Choroid plexus epithelial cell (primary cell): ENCODE measurements at places on chromosomes 7 and 10.

DNA sequence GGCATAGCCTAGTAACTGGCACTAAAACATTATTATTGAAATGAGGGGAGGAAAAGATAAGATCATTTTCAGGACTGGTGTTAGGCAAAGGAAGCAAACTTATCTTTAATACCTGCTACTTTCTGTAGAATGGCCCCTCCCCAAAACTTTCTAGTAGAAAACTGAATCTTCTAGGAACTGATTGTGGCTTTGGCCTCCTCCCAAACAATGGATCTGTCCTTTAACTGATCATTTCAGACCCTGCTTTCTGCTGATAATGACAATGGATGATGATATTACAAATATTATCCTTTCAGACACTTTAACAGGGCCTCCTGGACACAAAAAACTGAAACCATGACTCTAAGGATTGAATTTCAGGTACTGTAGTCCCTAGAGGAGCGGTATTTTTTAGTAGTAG is 55.1 kb downstream of the EZH2 start:
- no peak for DNase-seq

DNA sequence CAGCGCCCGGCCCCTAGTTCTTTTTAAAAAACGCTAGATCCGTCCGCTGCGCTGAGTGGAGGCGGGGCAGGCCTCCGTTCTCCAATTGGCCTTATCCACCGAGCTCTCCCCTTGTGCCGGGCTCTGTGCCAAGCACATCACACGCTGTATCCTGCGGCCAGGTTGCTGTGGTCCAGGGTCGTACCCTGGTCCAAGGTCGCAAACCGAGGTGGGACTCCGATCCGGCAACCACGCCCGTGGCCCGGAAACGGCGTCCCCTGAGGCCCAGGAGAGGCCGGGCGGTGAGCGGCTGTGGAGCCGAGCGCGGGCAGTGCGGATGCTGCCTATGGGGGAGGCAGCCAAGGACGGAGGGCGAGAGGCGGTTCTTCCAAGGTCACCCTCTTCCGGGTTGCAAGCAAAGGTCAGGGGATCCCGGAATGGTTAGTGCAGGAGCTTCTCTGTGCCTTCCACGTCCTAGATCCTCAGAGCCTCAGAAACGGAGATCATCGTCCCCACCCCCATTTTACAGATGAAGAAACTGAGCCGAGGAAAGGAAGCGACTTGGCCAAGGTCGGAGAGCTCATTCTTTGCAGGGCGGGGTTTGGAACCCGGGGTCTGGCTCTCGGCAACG is 72.4 kb upstream of the LRRC4 start:
- peak; percentile 56 for DNase-seq

- no peak for DNase-seq
These were observed 422 bp downstream of the AP1S1 start for GRCh38 chr7:101154693-101155102.

GRCh38 chr10:70538195-70538520 is 59.6 kb downstream of the PALD1 start:
- DNase-seq, result no peak

- no peak for DNase-seq
These were observed 198.5 kb downstream of the INHBA start for GRCh38 chr7:41504214-41504980.

DNA sequence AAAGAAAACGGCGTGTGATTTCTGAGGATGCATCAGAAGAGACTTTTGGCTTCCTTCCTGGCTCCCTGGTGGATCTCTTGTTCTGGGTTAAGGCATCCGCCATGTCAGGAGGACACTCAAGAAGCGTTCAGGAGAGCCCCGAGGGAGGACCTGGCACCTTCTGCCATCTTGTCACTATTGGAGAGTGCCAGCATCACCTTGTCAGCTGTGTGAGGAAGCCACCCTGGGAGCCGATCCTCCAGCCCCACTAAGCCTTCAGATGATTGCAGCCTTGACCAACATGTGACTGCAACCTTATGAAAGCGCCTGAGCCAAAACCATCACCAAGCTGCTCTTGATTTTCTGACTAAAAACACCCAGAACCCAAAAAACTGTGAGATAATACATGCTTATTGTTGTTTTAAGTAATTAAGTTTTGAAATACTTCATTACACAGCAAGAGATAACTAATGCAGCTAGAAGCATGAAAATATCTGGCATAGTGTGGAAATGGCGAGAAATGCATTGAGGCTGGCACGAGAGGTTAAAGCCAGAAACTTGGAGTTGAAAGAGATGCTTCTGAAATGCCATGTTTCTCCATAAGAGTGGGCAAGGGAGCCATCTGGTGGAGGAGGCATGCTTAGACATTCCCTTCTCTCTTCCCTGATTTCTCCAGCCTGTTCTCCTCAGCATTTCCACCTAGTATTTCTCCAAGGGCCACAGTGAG is 5.4 kb upstream of the ZFYVE27 start:
- peak; percentile 84 for DNase-seq

- DNase-seq, result no peak
These were observed 47.4 kb upstream of the USP6NL start for GRCh38 chr10:11658801-11659368.

- no peak for DNase-seq
These were observed 44.2 kb downstream of the ARHGAP12 start for GRCh38 chr10:31884386-31884785.

- DNase-seq, result peak; percentile 60
These were observed 4.0 kb upstream of the DIP2C start for GRCh38 chr10:693506-693905.

- DNase-seq, result peak; percentile 60
These were observed 10.4 kb downstream of the TACR2 start for GRCh38 chr10:69406302-69406811.

GRCh38 chr7:26543951-26544350 is 252.3 kb downstream of the SNX10 start:
- DNase-seq, result no peak

DNA sequence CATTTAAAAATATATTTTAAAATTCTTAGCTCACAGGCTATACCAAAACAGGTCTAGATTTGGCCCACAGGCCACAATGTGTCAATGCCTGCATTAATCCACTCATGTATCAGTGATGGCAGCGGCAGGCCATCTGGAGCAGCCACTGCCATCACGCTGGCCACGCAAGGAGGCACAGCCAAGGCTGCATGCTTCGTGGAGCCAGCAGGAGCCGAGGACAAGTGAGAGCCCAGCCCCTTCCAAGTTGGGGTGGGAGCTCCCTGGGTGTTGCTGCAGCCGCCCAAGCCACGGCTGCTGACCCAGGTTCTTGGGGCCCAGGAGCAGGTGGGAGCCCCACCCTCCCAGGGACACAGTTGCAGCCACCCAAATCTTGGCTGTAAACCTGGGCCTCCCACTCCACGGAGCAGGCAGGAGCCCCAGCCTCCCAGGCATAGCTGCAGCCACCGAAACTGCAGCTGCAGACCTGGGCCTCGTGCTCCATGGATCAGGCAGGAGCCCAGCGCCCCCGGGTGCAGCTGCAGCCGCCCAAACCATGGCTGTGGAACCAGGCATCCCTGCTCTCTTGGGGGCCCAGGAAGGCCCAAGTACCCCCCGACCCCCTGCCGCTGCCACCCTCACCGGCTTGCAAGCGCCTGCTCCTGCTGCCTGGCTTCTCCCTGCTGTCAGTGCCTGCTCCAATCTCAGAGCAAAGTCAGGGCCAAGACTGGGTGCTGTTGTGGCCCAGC is 87.3 kb upstream of the CACUL1 start:
- no peak for DNase-seq

DNA sequence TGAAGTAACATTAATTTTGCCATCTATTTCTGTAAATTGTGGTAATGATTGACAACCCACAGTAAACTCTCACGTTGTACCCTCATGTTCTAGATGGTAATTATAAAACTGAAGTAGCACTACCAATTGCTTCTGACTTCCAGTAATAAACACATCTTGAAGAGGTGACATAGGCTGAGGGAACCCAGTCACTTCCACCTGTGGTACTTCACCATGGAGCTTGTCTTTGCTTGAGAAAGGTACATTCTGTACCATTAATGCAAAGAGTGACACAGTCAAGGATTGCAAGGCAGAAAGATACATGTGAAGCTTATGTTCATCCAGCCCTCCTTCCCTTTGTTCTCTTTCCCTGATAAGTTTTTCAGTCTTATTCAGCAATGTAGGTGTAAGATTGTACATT is 11.2 kb downstream of the CAPZA2 start:
- DNase-seq, result no peak

GRCh38 chr7:44285561-44285960 is 39.8 kb downstream of the CAMK2B start:
- DNase-seq, result no peak

DNA sequence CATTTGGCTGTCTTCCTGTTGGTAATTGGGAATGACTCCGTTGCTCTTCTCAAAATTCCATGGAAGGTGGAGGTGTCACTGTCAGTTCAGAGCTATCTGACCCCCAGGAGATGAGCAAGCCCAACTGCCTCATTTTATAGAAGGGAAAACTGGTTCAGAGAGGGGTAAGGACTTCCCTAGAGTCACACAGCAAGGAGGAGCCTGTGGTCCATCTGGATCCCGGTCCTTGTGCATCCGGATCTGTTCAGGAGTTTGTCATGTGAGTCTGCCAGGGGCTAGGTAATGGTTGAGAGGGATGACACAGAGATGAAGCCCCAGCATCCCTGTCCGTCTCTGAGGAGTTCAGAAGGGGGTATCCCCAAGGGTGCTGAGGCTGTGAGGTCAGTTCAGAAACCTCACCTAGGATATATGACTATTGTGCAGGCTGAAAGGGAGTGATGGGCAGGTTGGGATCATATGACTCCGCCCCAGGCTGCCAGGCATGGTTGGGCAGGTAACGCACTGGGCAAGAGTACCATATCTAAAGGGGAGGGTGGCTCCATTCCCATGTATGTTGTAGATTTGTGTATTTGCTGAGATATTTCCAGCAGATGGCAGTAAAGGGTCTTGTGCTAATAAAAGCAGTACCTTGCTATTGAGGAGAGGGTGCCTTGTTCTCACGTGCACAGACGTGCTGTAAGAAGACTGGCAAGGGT is 16.0 kb upstream of the SLC29A3 start:
- peak; percentile 81 for DNase-seq

DNA sequence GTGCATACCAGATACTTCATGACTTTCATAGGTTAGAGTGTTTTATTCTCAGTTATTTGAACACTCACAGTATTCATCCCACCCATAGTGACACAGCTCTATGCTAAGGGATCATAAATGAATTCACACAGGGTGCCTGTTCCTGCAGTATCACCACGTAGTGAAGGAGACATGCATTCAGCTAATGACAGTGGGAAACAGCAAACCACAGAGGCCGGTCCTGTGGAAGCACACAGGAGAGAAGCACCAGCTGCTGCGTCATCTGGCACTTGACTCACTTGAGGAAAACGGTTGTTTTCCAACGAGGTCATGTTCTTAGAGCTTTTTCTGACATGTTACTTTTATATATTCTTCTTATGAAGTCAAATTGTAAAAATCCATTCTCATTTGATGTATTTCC is 73.0 kb downstream of the UBE3C start:
- DNase-seq, result peak; percentile 85

DNA sequence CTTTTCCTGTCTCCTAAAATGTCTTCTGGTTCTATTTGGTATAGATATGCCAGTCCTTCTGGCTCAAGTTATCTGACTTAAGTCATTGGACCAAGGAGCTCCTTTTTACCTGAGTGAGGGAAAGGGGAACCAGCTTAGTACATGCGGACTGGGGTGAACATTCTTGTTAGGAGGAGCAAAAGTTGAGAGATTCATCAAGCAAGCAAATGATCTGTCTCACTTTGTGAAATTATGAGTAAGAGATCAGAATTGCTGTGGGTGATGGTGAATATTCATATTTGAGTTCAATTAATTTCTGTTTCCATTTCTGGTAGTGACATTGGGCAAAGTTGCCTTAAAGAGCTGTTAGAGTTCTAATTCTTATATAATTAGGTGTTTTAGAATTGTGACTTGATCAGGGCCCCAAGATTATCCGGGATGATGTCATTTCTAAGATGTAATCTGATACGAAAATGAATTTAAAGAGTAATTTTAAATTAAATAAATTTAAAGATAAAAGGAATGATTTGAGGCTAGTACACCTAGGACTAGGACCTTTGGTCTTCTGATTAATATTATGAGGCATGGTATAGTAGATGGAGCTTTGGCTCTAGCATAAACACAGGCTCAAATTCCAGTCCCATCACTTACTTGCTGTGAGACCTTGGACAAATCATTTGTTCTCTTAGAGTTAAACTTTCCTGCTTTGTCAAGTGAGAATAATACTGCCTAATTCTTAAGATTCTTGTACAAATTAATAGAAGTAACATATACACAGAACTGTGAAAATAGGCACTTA is 60.4 kb upstream of the STRIP2 start:
- DNase-seq, result no peak

DNA sequence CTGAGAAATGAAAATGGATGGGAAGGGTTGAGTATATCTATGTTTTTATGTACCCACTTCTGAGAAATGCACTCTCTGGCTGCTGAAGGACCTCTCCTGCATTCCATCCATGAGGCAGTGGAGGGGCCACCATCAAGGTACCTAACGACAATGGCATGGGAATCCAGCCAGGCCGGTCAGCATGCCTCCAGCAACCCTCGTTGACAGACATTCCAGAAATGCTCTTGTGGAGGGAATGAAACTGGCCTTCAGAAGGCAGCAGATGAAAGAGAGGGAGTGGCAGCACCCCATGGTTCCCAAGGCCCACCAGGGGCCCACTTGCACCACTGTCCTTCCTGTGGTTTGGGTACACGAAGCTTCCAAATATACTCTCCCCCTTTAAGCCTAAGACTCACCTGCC is 269.0 kb downstream of the ARHGAP12 start:
- DNase-seq, result no peak

DNA sequence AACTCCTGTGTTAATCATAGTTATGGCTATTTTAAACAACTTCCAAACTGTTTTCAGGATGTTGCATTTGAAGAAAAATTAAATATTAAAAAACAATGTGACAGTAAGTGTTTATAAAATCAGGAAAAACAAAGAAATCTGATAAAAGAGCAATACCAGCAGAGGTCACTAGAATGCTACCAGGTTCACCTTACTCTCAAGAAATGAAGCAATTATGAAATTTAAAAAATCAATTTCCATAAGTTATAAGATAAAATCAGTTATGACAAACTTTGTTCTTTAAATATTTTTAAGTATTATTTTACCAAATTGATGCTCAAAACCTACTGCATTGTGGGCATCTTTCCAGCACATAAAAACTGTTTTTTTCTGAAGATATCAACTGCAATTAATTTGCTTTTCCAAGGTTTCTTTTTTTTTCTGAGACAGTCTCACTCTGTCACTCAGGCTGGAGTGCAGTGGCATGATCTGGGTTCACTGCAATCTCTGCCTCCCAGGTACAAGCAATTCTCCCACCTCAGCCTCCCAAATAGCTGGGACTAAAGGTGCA is 50.7 kb upstream of the RHEB start:
- DNase-seq, result peak; percentile 56

GRCh38 chr10:115861864-115862263 is 411.1 kb downstream of the GFRA1 start:
- DNase-seq, result peak; percentile 35

GRCh38 chr7:17936321-17936720 is 4.0 kb downstream of the SNX13 start:
- no peak for DNase-seq

DNA sequence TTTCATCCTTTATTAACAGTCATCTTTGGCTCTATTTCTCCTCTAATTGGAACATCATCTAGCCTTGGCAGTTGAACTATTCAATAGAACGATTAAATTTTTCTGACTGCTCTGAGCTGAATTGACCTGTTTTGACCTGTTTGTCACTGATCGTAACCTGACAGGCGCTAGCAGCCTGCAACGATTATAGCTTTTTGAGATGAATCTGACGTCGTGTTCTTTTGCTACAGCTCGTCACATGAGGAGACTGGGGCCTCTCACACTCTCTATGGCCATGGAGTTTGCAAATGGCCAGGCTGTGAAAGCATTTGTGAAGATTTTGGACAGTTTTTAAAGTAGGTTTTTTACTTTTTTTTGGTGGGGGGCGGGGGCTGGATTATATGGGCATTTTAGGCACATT is 229.8 kb downstream of the FOXP2 start:
- no peak for DNase-seq

- peak; percentile 22 for DNase-seq
These were observed 18.0 kb downstream of the GRID1 start for GRCh38 chr10:86348321-86349210.
